ENCODE measurements at places on chromosomes 2 and 18. TPM values are rescaled to one million over a fixed set of nuclear protein-coding genes. Genes with fewer than 3 reads are reported as not detected.

SIX3 gene
- not detected for total RNA-seq

HDHD2 gene
- 15.5 TPM for total RNA-seq

POTEJ gene
- not detected for total RNA-seq

PDE1A gene
- total RNA-seq = 0.08 TPM

ZNF521 gene
- 14.5 TPM for total RNA-seq

AMER3 gene
- total RNA-seq = not detected

PPP1CB gene
- 203 TPM for total RNA-seq

CPO gene
- not detected for total RNA-seq

B3GNT2 gene
- 15.5 TPM for total RNA-seq
